Tongue (tissue), 3 donors: ENCODE measurements at places on chromosomes 4 and X. TPM values are rescaled to one million over a fixed set of nuclear protein-coding genes. Genes with fewer than 3 reads are reported as not detected.

Gene LUZP4
- not detected for total RNA-seq

Gene ZNF157
- total RNA-seq, result 0.92 TPM

Gene PF4V1
- total RNA-seq, result not detected

Gene KCNE5
- 33.6 TPM for total RNA-seq

Gene RPL10
- 9,585 TPM for total RNA-seq

Gene SPARCL1
- total RNA-seq, result 395 TPM

Gene BTC
- total RNA-seq, result 32.9 TPM

GRCh38 chrX:111041018-111041462, 55.0 kb upstream of the PAK3 start:
- peak; percentile 44 for DNase-seq

DNA sequence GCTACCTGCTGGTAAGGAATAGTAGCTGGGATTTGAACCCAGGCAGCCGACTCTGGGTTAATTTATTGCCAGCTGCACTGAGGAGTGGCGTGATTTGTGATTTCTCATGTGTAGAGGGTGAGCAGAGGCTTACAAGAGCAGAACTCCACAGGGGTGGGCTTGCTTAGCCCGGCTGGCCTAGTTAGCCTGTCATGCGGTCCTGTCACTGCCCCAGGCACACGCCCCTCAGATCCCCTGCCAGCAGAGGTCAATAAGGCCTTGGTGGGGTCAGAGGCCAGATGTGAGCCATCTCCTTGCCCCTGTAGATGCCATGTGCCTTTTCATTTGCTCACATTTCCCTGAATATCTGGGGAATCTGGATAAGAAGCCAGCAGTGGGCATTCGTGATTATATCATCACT, 13.4 kb downstream of the NSDHL start:
- no peak for DNase-seq

DNA sequence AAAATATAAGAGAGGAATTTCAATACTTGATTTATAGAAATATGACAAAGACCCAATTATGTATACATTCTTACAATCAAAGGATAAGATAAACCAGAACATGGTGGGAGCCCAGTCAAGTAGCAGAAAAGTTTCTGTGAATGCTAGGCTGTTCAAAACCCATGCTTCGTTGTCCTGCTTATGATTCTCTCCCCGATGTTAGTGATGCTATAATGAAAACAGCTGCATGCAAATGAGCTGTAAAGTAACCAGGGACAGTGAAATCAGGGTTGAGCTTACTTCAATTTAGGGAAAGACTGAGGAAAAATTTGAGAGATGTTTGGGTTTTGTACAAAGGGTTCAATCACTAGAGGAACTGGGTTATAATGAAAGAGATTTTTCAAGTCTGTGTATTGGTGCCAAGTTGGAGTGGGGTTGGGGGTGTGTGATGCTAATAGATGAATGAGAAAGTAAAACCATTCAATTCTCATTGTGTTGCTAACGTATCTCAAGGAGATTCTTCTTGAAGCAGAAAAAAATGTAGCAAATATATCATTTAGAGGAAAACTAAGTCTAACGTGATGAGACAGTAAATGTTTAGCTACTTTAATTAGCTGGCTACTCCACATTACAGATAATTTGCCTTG, 59.3 kb upstream of the PPP1R2C start:
- no peak for DNase-seq

- DNase-seq, result peak; percentile 35
Observed at GRCh38 chr4:91298156-91298700, 1005.5 kb upstream of the GRID2 start.

DNA sequence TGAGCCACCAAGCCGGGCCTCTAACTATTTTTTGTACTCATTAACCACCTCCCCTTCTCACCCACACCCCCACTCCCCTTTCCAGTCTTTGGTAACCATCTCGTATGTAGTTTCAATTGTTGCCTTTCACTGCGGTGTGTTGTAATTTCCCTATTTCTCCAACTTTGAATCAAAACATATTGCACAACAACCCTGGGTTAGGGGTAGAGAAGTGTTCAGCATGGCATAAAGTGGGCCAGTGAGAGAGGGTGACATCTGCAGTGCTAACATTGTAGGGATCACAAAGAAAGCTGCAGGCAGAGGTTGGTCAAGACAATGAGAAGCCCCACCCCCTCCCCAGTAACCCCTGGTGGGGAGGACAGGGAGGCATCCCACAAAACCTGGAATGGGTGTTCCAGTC, 92.7 kb downstream of the SPATA18 start:
- DNase-seq, result no peak

DNA sequence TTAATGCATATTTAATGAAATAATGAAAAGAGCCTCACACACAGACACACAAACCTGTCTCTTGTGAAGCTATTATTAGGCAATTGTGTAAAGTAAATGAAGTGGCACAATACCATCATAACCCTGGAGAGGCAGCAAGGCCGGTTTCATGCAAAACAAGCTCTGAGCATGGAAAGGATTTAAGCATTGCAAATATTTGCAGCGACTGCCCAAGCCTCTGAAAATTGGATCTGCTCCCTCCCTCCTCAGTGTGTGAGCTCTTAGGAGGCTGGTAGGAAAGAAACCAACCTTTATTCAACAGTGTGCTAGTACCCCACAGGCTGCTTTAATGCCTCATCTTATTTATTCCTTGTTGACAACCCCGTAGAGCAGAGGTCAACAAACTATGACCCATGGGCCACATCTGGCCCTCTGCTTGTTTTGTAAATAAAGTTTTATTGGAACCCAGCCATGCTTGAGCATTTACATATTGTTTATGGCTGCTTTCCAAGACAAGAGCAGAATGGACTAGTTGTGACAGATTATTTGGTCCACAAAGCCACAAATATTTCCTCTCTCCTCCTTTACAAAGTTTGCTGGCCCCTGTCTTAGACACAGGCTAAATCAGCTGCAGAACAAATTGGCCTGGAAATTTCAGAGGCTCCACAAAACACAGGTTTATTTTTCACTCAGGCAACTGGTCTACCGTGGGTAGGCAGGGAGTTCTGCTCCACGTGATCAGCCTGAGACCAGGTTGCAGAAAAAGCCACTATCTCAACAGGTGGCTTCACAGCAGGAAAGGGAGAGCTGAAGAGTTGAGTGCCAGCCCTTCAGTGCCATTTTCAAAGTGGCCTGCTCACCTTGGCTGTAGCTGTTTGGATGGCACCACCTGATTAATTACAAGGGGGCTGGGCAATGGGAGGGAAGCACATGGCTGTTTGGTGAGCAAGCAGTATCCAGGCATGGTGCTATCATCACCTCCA, 16.8 kb downstream of the RS1 start:
- DNase-seq, result no peak

DNA sequence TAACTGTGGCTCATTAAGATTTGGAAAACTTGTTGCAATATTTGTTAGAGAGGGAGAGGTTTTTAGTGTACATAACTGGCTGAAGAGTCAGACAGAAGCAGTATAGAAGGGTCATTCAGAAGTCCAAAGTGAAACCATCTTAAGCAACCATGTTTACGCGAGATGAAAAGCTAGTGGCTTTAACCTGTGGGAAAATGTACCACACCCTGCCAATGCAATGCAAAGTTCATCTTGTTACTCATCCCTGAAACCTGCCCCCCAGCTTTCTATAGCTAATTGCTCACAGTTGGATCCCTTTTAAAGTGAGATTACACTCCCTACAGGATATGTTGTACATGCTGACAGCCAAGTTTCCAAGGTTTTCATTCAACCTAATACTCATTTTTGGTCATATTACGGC, 96.7 kb upstream of the RAPGEF2 start:
- DNase-seq, result no peak

DNA sequence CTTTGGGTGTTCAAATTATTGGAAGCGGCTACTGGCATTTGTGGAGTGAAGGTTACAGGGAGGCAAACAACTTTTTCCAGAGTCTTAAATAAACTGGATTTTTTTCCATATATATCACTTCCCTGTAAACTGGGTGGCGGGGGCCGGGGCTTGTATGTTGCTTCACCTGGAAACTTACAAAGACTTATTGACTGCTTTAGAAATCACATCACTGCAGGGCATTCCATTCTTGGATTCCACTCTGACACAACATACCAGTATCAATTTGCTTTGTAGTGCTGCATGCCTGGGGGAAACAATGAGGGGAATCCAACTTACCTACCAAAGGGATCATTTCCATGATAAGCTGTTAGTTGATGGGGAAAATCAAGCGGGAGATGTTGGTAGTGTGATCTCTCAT, 21.7 kb upstream of the FAM156A start:
- no peak for DNase-seq

DNA sequence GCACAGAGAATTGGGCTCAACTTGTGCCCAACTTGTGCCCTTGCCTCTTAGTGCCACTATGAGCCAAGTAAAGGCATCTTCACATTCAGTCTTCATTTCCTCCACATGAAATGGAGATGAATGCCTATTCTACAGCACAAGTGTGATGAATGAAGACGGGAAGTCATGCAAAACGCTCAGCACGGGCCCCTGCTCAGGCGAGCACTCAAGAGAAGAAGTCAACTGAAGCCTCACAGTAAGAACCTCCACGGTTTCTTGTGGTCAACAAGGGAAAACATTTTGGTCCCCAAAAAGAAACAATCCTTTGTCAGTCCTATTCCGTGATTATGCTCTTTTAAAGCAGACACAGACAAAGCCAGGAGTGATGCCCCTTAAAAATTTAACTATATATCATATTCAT, 87.0 kb downstream of the IRF2 start:
- DNase-seq, result no peak

DNA sequence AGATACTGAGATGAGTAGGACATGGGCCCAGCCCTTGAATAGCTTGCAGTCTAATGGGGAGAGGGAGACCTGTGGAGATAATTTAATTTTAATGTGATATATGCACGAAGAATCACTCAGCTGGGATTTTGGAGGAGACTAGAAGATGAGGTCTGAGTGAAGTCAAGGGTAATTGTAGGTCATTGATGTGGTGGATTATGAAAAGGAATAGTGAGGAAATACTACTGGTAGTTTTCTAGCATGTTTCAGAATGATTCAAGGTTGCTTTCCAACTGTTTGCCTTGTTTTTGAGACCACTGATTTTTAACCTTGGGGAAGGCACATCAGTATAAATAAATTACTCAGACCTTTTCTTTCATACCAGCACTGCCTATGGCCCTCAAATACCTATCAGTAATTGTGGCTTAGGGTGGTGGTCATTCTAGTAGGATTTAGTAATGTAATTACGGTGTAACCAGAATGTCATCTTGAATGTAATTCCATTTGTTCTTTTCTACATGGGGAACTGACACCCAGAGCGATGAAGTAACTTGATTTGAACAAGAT, 25.6 kb downstream of the PTTG2 start:
- DNase-seq, result no peak

DNA sequence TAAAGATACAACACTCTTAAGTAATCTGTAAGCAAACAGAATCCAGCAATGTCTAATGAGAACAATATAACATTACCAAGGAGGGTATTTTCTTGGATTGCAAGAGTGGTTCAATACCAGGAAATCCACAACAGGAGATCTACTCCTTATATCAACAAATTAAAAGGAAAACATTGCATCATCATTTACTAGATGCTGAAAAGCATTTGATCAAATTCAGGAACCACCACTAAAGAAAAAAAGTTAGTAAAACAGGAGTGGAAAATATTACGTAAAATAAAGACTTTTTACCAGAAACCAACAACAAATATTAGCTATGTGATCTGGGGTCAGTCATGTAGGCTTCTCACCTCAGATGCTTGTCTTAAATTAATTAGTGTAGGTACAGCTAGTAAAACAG, 66.8 kb upstream of the MAB21L2 start:
- no peak for DNase-seq

GRCh38 chrX:143788265-143788664, 67.7 kb upstream of the SPANXN2 start:
- DNase-seq, result peak; percentile 1

GRCh38 chr4:165152527-165152926, 39.9 kb upstream of the TMEM192 start:
- peak; percentile 78 for DNase-seq

- DNase-seq, result no peak
Observed at GRCh38 chr4:15878011-15878410, 60.5 kb downstream of the FGFBP1 start.

GRCh38 chr4:100177855-100178254, 12.4 kb downstream of the DDIT4L start:
- DNase-seq, result no peak

DNA sequence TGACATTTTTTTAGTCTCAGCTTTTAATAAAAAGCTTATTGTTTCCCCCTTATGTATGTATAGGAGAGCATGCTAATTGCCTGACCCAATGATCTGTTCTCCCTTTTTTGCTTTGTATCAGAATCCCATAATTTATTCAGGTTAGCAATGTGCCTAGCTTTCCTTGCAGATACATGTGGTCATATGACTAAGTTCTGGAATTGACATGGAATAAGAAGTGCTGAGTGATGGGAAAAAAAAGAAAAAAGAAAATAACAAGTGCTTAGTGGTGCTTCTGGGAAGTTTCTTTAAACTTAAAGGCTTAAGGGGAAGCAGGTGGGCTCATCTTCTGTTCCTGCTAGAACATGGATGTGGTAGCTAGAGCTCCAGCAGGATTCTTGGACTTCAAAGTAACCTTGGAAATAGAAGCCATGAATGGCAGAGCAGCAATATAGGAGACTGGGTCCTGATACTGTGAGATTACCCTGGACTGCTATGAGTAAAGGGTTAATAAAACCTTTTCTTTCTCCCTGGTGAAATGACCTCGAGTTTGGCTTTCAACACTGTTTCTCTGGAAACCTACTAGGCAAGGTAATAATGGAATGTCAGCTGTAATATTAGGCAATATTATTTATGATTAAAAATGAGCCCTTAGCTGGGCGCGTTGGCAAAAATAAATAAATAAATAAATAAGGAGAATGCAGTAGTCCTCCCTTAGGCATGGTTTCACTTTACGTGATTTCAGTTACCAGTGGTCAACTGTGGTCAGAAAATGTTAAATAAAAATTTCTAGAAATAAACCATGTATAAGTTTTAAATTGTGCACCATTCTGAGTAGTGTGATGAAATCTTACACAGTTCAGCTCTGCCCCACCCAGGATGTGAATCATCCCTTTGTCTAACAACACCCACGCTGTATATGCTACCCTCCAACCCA, 16.7 kb upstream of the RBM41 start:
- no peak for DNase-seq

DNA sequence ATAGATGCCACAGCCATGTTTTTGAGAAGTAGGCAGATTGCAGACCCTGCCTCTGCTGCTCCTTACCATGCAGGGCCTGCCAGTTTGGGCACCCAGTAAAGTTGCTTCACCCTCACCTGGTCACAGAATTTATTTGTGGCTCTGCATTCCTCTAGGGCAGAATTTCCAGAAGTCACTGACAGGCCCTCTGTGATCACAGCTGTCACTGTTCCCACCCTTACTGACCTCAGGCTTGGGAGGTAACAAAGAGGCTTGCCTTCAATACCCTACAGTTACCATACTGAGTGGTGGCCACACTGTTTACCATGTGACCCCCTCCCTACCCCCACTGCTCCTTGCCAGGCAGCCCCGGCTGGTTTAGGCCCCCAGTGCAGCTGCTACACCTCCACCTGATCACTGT, 375.1 kb downstream of the SH3BGRL start:
- DNase-seq, result no peak
